Endothelial cell (in vitro differentiated cells): ENCODE measurements at places on chromosomes 11 and 22.

DNA sequence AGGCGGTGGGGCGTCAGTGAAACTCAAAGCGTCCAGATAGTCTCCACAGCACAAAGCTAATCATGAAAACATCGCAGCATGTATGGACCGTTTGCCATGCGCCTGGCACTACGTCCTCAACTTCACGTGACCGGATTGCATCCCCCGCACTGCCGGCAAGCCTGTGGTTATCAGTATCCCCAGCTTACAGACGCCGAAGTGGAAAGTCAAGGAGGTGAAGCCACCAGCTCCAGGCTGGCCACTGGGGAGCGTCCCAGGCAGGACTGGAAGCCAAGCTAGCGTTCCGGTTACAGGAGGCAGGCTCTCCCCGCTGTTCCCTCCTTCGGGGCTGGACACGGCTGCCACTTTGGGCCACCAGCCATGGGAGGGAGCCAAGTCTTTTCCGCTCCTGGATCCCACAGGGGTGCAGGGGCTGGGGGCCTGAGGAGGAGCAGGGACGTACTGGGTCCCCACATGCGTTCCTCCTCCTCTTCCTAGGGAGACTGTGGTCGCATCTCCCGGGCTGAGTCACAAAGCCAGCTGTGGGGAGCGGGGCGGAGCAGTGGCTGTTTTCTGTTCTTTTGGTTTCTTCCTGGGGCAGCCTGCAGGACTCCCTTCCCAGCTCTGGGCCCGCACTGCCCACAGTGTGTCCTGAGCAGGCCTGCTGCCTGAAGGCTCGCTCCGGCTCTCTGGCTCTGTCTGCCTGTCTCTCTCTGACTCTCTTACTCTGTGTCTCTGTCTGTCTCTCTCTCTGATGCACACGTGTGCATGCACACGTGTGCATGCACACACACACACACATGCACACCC lies 4.3 kb upstream of the OSBPL5 start:
- no peak for DNase-seq

DNA sequence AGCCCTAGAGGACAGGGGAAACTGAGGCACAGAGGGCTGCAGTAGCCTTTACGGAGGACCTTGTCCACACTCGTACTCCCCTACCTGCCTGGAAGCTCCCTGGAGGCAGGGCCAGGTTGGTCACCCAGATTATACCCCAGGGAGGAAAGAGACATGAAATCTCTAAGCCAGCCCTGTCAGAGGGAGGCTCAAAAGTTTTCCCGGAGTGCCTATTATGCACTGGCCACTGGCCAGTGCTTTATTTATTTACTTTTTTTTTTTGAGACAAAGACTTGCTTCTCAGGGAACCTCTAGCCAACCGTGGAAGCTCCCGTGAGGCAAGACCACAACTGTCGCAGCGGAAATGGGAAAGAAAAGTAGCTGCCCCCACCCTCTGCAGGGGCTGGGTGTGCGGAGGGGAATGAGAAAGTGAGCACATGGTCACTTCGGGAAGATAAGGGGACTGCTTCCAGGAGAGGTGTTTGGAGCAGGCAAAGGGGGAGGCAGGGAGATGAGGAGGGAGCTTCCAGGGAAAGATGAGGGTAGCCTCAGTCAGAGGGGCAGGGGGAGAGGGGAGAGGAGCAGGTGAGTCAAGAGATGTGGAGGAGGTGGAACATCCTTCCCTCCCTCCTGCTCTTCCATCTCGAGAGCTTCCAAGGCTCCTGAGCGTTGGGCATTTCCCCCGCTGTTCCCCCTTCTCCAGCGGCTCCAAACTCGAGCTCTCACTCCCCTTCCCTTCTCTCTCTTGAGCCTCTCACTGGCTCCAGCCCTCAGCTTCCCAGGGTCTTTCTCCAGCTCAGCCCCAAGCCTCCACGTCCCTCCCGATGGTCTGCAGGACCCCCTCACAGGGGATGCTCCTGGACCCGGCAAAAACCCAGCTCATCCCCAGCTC lies 4.3 kb downstream of the IL2RB start:
- no peak for DNase-seq

- no peak for DNase-seq
Measured at GRCh38 chr22:43820651-43821305, 8.7 kb upstream of the EFCAB6 start.

DNA sequence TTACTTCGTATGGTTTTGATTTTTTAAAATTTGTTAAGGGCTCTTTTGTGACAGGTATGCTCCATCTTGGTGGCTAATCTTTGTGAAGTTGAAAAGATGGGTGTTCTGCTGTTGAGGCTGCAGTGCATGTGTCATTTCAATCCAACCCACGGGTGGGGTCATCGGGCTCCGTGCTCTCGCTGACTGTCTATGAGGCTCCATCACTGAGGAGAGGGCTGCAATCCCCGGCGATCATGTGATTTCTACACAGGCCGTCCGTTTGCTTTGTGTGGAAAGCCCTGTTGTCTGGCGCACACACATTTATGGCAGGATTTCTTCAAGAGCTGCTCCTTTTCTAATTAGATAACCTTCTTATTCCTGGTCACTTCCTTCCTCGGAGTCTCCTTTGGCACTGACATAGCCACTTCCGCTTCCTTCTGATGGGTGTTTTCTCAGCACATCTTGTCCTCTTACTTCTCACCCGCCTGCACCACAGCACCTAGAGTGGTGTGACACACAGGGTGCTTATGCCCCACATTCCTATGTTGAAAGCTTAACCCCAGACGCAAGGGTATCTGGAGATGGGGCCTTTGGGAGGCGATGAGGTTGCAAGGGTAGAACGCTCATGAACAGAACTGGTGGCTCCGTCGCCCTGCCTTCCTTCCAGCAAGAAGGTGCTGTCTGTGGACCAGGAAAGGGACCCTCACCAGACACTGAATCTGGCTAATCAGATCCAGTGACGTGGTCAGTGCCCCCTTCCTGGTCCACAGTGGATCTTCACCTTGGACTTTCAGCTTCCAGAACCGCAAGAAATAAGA lies 9.4 kb downstream of the MOB2 start:
- no peak for DNase-seq

DNA sequence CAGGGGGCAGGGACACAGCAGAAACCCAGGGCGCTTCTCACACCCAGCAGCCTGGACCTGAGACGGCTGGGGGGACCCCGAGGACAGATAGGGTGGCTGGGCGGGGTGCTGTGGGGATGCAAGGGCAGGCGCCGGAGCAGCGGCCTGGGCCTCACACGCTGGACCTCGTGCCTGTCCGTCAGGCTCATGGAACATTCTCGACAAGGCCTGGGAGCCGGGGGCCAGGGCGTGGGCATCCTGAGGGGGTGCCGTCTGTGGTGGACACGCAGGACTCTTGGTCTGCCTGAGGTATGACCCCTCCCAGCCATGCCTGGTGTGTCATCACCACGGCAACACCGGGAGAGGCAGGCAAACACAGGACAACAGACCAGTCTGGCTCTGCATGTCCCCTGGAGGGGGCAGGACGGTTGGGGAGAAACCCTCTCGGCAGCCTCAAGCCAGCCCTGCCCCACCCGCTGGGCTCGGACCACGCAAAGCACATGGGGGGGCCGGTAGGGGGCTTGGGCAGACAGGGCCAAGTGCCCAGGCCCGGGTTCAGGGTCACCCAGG lies 21.4 kb downstream of the MRPL23 start:
- DNase-seq = no peak

DNA sequence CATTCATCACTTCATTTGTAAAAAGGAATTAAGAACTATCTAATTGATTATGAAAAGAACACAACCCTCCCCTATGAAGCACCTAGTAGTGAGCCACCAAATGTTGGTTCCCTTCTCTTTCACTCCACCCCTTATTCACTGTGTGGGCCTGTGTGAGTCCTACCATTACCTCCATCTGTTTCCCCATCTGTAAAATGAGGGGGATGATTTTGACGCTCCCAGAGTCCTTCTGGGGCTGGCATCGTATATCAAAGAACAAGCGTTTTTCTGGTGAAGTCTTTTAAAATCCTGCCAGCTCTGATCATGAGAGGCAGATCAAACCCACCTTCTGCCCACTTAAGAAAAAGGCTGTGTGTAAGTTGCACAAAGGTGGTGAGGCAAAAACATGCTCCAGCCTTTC lies 96.6 kb upstream of the SEZ6L start:
- DNase-seq = no peak

GRCh38 chr11:45073685-45074141 lies 72.7 kb upstream of the PRDM11 start:
- DNase-seq = no peak

GRCh38 chr22:36447632-36448031 lies 33.8 kb downstream of the TXN2 start:
- no peak for DNase-seq

GRCh38 chr11:68837583-68838571 lies 3.8 kb downstream of the CPT1A start:
- DNase-seq = no peak

GRCh38 chr11:59173964-59174663 lies 2.2 kb downstream of the DTX4 start:
- no peak for DNase-seq

DNA sequence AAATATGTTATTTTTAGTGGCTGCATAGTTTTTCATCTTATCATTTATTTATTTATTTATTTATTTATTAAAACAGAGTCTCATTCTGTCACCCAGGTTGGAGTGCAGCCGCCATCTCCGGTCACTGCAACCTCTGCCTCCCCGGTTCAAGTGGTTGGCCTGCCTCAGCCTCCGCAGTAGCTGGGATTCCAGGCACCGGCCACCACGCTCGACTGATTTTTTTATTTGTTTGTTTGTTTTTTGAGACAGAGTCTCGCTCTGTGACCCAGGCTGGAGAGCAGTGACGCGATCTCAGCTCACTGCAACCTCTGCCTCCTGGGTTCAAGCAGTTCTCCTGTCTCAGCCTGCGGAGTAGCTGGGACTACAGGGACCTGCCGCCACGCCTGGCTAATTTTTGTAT lies 262.9 kb upstream of the DDI1 start:
- DNase-seq = no peak

GRCh38 chr22:38085056-38085455 lies 1.1 kb upstream of the SLC16A8 start:
- DNase-seq = no peak

GRCh38 chr11:13283636-13284035 lies 6.0 kb downstream of the BMAL1 start:
- no peak for DNase-seq

GRCh38 chr11:119486691-119487259 lies 63.8 kb upstream of the THY1 start:
- DNase-seq = no peak

DNA sequence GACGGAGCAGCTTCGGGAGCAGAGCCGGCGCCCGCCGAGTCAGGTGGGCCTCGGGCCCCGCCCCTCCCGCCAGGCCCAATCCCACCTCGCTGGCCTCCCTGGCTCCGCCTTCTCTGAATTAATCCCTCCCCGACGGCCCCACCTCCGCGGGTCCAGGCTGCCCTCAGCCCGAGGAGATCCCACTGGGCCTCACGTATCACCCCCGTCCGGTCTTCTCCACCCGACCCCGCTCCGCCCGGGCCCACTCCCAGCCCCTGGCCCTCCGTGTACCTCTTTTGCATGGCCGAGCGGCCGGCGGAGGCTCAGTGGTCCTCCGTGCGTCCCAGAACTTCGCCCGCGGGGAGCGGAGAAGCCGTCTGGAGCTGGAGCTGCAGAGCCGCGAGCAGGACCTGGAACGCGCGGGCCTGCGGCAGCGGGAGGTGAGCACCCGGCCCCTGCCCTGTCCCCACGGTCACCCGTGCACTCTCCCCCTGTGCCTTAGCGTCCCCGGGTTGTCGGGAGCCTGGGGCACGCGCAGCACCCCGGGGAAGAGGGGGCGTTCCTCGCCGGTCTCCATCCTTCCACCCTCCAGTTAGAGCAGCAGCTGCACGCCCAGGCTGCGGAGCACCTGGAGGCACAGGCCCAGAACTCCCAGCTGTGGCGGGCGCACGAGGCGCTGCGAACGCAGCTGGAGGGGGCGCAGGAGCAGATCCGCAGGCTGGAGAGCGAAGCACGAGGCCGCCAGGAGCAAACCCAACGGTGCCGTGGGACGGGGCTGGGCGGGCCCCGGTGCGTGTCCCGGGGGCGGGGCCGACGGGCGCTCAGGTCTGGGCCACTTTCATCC lies 2.2 kb upstream of the CD151 start:
- peak; percentile 79 for DNase-seq

DNA sequence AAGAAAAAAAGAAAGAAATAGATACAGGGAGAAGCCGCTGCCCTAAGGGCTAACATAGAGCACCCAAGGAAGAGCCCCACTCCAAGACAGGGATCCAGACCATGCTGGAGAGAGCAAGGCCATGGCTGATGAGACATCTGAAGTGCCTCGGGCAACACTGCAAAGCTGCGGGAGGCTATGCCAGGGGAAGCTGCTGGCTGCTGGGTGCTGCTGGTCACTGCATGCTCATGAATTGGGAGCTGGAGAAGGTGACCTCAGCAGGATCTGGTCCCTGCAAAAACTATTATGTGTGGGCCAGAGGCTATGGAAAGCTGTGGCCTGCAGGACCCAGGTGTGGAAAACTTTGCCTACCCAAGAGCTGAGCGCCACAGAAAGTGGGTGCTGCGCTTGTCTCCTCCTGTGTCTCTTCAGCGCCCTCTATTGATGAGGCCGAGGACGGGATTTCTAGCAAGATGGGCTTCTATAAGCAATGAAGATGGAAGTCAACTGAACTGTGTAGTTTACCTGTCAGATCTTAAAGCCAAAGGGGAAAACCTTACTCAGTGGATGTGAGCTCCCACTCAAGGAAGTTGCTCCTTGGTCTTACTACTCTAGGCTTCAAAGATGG lies 17.3 kb upstream of the SLC29A2 start:
- DNase-seq = peak; percentile 72

GRCh38 chr11:70328556-70328955 lies 58.1 kb downstream of the PPFIA1 start:
- DNase-seq = no peak

DNA sequence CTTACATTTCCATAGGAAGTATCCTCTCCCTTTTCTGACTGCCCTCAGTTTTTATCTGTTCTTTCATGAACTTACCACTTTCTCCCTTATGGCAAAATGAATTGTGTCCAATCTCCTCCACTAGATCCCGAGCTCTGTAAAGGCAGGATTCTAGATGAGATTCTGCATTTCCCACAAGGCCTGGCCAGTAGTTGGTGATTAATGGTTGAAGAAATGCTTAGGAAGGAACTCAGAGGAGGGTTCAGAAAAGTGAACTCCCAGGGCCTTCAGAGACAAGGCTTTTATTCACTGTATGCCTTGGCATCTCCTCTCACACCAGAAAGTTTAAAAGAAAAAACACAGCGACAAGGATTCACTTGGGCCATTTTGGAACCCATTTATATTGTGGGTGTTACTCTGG lies 66.2 kb downstream of the CCDC81 start:
- DNase-seq = no peak

- no peak for DNase-seq
Measured at GRCh38 chr11:100072131-100072530, 615.0 kb upstream of the ARHGAP42 start.

GRCh38 chr22:35455529-35455928 lies 55.6 kb downstream of the MCM5 start:
- no peak for DNase-seq

- DNase-seq = no peak
Measured at GRCh38 chr11:61153593-61154095, 7.6 kb downstream of the VPS37C start.

DNA sequence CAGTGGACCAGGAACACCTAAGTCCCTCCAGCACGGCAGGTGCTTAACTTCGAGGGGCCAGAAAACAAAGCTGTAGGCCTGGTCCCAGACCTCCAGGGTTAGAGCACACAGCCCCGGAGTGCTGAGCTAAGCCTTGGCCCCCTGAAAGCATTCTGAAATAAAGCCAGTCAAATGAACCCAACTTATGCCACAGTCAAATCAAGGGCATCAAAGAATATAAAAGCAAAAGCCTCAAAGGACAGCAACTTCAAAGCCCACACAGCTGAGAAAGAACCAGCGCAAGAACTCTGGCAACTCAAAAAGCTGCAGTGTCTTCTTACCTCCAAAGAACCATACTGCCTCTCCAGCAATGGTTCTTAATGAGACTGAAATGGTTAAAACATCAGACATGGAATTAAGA lies 39.1 kb downstream of the TMEM123 start:
- DNase-seq = no peak

GRCh38 chr11:71447791-71448256 lies 369 bp downstream of the DHCR7 start:
- DNase-seq = peak; percentile 58
